NCI-H1092 (cell line): ENCODE measurements at places on chromosomes 11 and 22.
A peak's percentile ranks its signal among the peaks of the same experiment; 100 is the strongest.

DNA sequence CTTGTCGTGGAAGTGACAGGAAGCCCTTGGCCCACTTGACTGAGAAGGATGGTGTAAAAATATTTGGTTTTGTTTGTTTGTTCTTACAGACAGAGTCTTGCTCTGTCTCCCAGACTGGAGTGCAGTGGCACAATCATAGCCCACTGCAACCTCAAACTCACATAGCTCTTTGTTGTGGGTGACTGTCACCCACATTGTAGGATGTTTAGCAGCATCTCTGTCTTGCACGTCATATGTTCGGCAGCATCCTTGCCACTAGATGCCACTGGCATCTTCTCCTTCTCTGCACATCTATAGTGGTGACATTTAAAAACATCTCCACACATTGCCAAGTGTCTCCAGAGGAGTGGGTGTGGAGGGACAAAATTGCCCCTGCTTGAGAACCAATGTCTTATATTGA lies 56.8 kb downstream of the PRR5L start:
- no peak for DNase-seq

DNA sequence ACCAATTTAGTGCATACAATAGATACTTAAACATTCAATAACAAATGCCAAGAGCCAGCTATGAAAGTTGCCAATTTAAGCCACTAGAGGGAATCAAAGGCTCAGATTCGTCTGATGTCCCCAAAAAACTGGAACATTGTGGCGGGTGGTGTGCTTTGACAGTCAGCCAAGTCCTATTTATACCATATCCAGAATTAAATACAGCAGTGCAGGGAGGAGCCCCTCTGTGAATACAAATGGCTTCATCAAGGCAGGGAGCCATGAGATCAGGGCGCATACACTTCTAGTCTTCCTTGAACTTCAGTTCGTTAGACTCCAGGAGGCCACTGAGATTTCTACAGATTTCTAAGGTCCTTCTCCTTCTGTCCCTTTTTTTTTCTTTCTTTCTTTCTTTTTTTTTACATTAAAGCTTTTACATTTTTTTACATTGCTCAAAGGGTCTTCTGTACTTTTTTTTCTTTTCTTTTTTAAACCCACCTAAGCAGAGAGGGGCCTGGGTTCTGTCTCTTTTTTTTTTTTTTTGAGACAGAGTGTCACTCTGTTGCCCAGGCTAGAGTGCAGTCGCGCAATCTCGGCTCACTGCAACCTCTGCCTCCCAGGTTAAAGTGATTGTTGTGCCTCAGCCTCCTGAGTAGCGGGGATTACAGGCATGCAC lies 41.5 kb upstream of the HSPA8 start:
- peak; percentile 90 for DNase-seq

DNA sequence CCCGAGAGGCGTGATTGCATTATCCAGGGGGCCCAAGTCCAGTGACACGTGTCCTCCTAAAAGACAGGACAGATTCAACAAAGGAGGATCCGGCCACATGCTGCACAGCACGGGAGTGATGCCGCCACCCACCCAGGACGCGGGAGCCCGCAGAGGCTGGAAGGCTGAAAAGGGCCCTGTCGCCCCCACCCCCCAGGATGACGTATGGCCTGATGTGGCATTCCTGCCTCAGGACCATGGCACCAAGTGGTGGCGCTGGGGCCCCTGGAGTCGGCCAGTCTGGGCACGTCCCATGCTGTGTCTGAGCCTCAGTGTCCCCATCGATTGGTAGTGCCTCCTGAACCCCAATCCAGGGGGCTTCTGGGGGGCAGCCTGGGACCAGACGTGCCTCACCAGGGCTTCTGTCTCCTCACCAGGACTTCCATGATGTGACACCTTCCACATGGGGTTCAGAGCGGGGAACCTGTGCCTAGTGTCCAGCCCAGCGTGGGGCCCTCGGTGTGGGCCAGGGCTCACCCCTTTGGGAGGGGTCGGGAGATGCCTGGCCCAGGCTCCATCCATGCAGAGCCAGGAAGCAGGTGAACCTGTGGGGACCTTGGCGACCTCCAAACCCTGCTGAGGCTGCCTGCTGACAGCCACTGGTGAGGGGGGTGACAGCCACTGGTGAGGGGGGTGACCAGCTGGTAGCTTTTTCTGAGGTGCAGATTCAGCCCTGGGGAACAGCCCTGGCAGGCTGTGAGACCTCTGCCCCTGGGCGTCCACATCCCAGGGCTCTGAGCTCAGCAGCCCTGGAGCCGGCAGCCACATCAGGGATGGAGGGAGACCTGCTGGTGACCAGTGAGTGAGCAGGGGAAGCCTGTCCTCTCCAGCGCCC lies 75.3 kb downstream of the KCNQ1 start:
- DNase-seq: no peak

GRCh38 chr22:20226077-20226716 lies 41.9 kb downstream of the RTN4R start:
- no peak for DNase-seq

- DNase-seq: peak; percentile 58
Measured at GRCh38 chr11:119518746-119519730, 96.1 kb upstream of the THY1 start.

- no peak for DNase-seq
Measured at GRCh38 chr11:69321877-69322361, 28.0 kb downstream of the MYEOV start.

DNA sequence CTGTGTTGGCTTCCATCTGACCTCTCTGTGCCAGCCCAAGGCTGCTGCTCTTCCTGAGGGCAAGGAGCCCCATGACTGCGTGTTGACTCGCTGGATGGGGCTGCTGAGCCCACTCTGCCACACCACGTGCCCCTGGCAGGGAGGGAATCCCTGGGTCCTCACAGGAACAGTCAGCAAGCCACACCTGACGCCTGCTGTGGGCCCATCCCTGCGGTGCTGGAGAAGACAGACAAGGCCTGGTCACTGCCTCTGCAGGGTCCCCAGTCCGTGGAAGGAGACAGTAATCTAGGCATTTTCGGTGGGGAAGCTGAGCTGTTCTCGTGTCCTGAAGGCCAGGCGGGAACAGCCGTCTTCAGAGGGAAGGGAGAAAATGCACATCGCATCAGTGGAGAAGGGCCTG lies 10.6 kb upstream of the PPP6R3 start:
- no peak for DNase-seq

GRCh38 chr22:20080776-20081654 lies 974 bp downstream of the DGCR8 start:
- peak; percentile 18 for DNase-seq

- DNase-seq: no peak
Measured at GRCh38 chr22:49411236-49411635, 416.4 kb downstream of the BRD1 start.

GRCh38 chr11:101215069-101215468 lies 85.5 kb upstream of the PGR start:
- DNase-seq: no peak

- no peak for DNase-seq
Measured at GRCh38 chr11:36373016-36374010, 77.2 kb downstream of the PRR5L start.

DNA sequence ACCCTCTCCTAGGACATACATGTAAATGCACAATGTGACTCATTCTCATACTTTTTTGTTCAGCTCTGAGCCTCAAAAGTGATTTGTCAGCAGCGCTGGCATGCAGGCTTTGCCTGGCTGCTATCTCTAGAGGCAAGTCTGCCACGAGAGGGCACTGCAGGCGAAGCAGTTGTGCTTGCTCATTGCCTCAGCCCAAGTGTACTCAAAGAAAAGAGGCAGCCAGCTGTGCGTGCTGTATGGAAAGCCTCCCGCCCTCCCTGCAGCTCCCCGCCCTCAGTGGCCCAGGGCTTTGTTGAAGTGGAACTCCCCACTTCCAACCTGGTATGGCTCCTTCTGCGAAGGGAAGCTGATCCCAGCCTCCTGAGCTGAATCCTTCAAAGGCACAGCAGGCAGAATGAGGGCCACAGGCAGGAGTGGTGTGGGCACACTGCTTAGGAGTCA lies 16.3 kb downstream of the SDHAF2 start:
- DNase-seq: peak; percentile 78

- DNase-seq: no peak
Measured at GRCh38 chr22:44023404-44024287, 456 bp upstream of the PARVB start.

GRCh38 chr11:104876324-104876723 lies 21.9 kb downstream of the CASP12 start:
- no peak for DNase-seq

DNA sequence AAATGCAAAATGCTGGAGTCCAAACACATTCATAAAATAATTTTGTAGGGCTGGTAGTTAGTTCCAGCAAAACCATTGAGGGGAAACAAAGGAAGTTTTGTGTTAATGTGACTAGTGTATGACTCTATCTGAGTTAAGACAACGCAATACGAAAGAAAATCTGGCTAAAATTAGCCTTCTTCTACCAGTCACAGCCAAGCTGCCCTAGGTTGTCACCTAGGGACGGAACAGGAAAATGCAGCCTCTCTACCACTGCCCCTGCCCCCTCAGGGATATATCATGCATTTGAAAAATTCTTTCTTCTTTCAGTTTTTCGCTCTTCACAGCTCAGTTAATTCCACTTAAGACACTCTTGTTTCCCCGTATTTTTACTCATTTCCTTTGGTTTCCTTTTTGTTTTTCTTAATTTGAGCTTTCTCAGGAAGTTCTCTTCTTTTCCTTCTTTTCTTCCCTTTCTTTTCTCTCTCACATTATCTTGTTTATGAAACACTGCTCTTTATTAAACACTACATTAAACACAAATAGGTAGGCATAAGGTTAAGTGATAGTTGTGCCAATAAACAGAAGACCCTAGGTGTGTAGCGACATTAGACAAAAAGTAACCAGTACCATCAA lies 30.6 kb downstream of the KIRREL3 start:
- DNase-seq: peak; percentile 11

GRCh38 chr11:19810852-19811251 lies 98.2 kb downstream of the NAV2 start:
- no peak for DNase-seq

DNA sequence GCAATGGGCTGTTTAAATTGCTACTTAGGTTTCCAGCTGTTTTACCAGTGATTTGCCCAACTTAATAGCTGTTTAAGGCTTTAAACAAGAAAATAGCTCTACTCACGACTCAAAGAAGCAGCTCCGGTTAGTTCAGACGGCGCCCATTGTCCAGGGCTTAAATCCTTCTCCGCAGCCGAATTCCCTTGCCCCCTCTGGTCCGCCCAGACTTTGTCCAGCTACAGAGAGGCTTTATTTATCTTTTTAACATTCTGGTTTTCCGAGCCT lies 20.9 kb upstream of the SCUBE1 start:
- DNase-seq: no peak

GRCh38 chr11:116990811-116991210 lies 107.4 kb downstream of the SIK3 start:
- DNase-seq: no peak

- DNase-seq: no peak
Measured at GRCh38 chr22:38614332-38615063, 41.7 kb downstream of the FAM227A start.

- DNase-seq: no peak
Measured at GRCh38 chr11:3192511-3193372, 25.9 kb downstream of the MRGPRG start.

DNA sequence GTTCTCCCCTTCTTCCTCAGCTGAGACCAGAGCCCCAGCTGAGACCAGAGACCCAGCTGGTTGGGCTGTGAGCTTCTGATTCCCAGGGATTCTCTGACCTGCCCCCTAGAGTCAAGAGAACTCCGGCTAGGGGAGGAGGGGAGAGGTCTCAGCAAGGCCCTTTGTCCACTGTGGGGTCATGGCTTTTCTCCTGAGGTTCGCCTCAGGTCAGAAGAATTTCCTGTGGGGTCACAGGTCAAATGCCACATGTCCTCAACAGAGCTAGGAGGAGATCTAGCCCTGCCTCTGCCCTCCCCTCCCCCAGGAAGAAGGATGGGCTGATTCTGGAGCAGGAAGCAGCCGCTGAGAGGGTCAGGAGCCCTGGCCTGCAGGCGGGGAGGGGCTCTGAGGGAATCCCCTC lies 23.7 kb downstream of the HTR3A start:
- no peak for DNase-seq

DNA sequence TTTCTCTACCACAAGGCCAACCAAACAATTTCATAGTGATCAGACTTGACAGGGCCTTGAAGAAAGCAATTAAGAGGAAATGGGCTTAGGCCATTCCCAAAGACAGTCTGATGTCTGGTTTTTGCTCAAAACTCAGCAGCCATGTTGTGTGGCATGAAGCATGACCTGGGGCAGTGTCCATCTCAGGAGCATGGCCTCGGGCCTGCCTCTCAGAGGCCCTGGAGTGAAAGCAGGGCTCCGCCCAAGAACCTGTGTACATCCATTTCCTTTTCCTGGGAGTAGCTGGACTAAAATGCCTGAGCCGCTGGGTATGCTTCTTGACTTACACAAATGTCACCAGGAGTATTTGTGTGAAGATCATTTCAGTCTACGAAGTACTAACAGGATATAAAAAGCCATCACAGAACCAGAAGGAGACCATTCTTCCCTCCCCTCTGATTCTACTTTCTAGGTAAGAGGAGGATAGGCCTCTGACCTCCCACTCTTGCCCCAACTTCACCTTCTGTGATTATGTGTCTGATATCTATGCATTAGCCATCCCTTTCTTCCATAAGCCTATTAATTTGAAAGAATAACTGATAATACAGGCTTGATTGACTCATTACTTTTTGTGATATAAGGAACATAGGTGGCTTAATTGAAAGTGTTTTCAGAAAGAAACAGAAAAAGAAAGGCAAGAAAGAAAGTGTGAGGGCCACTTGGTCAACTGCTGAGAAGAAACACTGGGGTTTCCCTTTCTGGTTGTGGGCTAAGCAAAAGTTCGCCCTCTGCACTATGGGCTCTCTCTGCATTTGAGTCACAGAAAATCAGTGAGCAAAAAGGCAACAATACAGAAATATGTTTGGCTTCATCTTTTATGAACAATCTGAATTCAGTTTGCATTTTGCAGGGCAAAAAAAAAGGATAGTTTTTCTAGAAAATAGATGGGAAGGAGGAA lies 188.6 kb upstream of the MTMR2 start:
- no peak for DNase-seq

GRCh38 chr11:120134931-120135228 lies 3.0 kb downstream of the TRIM29 start:
- DNase-seq: no peak

GRCh38 chr11:76798202-76798581 lies 15.0 kb downstream of the TSKU start:
- no peak for DNase-seq

DNA sequence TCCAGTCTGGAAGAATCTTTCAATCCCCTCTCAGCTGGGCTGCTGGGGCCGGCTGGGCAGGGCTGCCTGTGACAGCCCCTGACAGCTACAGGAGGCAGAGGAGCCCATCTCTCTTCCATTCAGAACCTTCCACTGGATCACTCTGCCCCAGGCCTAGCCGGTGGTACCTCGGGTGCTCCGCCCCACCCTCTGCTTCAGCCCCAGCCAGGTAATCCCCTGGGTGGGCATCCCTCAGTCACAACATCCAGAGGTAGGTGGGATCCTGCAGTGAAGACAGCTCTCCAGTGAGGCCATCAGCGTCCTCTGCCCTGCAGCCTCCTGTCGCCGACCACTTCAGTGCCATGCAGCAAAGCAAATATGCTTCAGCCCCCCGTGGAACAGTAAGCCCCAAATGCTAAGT lies 223.7 kb downstream of the DSCAML1 start:
- DNase-seq: no peak

DNA sequence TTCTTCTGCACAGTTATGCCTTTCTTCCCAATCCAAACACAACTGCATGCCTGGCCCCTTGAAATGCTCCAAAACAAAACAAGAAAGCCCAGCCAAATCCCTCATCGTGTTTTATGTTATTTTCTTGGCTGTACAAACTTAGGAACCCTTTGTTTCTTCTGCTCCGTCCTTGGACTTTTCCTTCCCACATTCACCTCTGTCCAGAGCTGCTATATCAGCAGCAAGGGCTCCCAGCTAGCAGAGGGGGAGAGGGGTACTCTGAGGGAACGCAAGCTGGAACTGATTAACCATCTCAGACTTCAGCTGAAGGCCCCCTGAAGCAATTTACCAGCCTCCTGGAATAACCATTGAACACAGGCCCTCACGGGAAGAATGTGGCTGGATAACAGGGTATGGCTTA lies 214.7 kb downstream of the TENM4 start:
- DNase-seq: no peak
